Activated gamma-delta T cell treated with anti-CD3 and anti-CD28 coated beads, Interleukin-2, amount 50 U/mL, for 16 hours (primary cell): ENCODE measurements at places on chromosomes 2 and 18.

GRCh38 chr2:109197491-109198418 is 68.8 kb downstream of the SH3RF3 start:
- DNase-seq, result no peak

- no peak for DNase-seq
These were observed 76.0 kb upstream of the STK17B start for GRCh38 chr2:196247114-196247975.

DNA sequence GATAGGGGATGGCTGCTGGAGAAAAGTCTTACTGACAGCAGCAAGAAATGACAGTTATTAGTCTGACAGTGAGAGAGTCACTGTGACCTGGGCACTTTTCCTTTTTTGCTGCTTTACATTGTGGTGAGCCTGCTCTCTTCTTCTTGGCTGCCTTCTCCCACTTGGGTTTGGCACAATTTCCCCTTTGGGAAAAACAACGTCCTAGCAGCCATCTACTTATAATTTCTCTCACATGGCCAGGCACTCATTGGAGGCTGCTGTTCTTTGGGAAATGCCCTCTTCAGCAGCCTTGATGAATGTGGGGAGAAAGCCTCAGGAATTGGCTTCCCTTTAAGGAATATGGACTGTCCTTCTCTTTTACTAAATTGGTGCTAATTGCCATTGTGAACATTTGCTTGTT is 60.4 kb upstream of the SLC1A4 start:
- DNase-seq, result no peak

DNA sequence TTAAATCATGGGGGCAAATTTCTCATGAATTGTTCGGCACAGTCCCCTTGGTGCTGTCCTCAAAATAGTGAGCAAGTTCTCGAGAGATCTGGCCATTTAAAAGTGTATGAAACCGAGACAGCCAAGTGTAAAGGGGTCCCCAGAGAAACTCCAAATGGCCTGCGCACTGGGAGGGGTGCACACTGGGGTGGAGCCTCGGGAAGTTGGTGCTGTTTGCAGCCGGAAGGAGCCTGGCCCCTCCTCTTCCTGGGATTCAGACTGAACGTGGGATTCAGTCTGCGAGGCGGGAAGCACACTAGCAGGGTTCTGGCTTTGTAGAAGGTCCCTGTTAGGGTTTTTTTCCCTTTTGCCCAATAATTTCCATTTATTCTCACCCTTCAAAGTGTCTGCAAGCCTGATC is 48.8 kb downstream of the RABL2A start:
- DNase-seq, result no peak

- no peak for DNase-seq
These were observed 2.6 kb upstream of the KRCC1 start for GRCh38 chr2:88058191-88058590.

GRCh38 chr2:234764372-234764771 is 187.4 kb upstream of the SH3BP4 start:
- DNase-seq, result no peak

GRCh38 chr18:49135877-49136276 is 185.1 kb upstream of the SMAD7 start:
- DNase-seq, result no peak

GRCh38 chr2:197157879-197158537 is 152.6 kb downstream of the ANKRD44 start:
- DNase-seq, result no peak

DNA sequence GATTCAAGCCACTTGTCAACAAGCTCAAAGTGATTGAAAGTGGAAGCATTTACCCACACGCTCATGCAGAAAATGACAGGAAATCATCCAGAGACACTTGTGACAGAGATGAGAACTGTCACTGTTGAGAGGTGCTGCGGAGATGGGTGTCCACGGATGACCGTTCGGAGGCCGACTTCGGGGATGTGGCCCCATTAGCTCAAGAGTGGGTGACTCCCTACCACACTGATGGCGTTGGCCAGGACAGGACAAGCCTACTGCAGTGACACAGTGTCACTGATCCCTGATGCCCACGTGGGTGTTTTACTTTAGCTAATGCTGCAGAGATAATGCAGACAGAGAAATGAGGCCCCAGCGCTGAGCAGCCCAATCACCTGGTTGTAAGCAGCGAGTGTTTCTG is 81.5 kb upstream of the YWHAQ start:
- no peak for DNase-seq

DNA sequence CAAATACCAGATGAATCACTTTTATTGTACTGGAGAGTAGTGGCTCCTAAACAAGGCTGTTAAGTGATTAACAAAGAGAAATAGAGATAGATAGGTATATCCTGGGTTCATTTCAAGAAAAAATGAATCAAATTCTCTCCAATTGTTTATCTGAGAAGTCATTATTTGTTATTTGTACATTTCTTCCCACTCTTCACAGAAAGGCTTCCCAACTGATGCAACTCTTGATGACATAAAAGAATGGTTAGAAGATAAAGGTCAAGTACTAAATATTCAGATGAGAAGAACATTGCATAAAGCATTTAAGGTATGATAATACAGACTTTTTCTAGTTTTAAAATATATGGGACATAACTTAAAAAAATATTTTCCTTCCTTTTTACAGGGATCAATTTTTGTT is 7.9 kb downstream of the SSB start:
- no peak for DNase-seq

GRCh38 chr18:11587432-11587831 is 22.0 kb upstream of the SLC35G4 start:
- no peak for DNase-seq

GRCh38 chr2:25032094-25032493 is 9.8 kb upstream of the EFR3B start:
- DNase-seq, result no peak

- no peak for DNase-seq
These were observed 373.9 kb downstream of the GPD2 start for GRCh38 chr2:156810094-156810493.

GRCh38 chr2:157043786-157044185 is 213.7 kb upstream of the GALNT5 start:
- no peak for DNase-seq

DNA sequence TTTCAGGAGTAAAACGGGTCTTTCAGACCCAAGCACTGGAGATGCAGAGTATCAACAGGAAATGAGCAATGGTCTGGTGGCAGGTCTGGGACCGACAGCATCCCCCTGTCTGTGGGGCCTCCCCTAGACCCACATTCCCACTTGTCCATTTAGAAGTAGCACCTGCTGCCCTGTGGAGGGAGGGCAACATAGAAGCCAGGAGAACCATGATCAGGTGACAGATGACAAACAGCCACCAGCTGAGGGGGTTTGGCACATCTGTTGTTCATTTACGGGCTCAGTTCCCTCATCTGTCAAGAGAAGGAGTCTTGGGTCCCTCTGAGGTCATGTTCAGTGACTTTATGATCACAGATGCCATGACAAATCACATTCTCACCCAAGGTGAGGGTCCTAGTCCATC is 77.9 kb upstream of the SLC66A3 start:
- DNase-seq, result no peak

- no peak for DNase-seq
These were observed 30.6 kb downstream of the ORC4 start for GRCh38 chr2:147989809-147990403.

DNA sequence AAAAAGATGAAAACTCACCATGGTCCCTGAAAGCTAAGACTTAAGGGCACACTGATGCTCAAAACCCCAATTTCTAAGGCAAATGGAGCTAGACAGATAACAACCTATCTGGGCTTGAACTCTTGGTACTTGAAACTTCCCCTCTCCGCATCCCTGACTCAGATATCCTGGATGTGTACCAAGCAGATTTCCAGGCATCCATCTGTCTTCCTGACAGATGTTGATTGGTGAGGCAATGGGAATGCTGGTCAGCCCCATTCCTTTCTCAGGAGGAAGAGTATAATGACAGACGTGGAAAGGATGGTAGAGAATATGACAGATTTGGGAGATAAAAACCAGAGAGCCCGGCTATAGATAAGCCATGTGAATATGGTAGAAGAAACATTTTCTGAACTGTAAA is 69.2 kb downstream of the ADD2 start:
- DNase-seq, result no peak

DNA sequence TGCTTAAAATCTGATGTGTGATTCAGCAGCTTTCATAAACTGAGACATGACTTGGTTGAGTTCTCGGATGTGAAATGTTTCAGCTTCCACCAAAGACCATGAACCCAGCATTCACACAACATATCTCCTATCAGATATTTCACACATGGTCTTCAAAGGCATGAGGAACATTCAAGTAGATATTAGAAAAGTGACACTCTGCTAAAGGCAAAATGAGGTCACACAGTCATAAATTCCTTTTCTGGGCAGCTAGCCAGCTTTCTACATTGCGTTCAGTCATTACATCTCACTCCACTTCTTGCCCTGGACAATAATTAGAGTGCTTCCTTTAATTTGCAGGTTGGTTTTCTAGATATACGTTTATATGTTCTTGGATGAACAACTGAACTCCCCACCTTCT is 96.7 kb downstream of the GAREM1 start:
- DNase-seq, result no peak

- no peak for DNase-seq
These were observed 46.7 kb downstream of the LYPD6B start for GRCh38 chr2:149084924-149085795.

- no peak for DNase-seq
These were observed 31.0 kb downstream of the GLI2 start for GRCh38 chr2:120766470-120767351.
